H1 (cell line): ENCODE measurements at places on chromosomes 2 and 18.

- DNase-seq: no peak
These were observed 3.1 kb downstream of the GYPC start for GRCh38 chr2:126658905-126659561.

DNA sequence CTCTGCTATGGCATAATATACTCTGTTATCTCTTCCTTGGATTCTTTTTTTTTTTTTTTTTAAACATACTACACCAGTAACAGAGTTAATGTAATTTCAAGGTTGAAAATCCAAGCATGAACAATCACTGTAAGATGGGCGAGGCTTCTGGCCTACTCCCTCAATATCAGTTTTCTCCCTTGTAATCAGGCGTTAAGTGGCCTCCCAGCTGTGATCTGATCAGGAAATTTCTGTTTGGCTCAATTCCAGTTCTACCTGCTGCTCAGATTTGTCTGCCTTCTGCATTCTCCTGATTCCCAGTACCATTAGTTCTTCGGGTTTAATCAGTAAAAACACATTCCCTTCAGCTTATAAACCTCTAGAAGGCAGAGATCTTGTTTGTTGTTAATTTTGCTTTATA lies 18.6 kb downstream of the PRKD3 start:
- DNase-seq: no peak

DNA sequence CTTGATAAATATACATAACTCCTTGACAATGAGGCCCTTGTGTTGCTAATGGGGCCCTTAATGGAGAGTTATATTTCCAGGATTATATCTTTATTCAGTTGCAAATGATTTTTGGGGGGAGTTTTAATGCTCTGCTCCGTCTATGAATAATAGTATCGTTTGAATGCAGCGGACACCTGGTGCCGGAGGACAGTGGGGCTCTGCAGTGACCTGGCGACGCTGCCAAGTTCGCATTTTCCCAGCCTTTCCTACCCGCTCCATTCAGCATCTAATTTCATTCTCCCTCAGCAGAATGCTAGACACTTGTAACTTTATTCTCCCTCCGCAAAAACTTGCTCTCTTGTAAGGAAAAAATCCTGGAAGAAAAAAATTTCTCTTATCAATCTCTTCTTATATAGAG lies 257.6 kb upstream of the SALL3 start:
- no peak for DNase-seq

- no peak for DNase-seq
These were observed 39.5 kb upstream of the TACR1 start for GRCh38 chr2:75238670-75239330.

DNA sequence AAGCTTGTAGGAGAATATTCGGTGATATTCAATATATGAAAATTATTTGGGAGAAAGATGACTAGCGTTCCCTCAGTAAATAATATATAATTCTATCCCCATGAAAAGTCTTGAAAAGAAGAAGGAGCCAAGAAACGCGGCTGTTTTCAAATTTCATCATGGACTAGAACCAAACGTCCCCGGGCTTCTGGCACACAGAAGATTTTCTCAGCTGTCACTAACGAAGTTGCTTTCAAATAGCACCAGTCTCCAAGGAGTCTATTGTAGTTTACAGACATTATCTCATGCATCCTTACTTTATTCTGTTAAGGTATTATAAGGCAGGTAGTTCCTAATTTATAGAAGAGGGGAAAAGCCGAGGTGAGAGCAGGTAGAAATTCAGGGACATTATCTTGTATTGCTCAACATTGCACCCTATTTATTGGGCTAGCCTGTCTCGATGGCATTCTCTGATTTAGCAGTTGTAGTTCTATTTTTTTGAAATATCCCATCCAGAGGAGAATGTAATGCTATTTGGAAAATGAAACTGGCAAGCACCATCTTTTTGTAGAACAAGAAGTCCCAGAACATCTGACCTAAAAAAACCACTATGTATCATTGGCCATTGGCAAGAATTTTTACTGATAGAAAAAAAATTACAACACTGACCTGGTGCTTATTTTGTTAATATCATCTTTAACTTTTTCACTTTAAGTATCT lies 198.1 kb upstream of the RASGRP3 start:
- DNase-seq: no peak

DNA sequence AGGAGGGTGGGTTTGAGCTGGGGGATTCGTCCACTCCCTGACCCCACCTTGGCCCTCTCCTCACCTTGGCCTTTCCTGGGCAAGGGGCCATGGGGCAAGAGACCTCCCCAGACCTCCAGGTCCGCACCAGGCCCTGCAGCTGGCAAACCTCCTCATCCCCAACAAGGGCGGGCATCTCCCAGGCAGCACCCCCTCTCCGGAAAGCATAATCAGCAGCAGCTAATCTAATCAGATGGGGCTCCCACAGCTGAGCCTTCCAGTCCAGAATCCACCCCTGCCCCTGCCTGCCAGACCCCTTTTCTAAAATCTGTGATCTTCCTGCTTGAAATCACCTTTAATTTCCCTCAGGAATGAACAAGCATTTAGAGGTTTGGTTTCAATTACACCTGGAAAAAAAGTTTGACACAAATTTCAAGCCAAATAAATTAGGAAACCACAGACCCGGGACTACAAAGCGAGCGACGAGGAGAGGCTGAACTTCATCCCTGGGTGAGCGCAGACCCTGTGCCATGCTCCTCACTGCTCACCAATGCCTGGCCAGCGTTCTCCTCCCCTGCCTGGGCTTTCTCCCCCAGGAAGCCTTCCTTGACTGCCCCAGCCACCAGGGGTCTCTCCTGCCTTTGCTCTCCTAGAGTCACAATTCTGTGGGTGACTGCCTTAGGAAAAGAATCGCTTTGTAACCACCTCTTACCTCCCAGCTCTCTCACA lies 143.0 kb upstream of the MYCN start:
- DNase-seq: peak; percentile 76

- DNase-seq: no peak
These were observed 429.4 kb downstream of the ARHGAP15 start for GRCh38 chr2:143558665-143559064.

DNA sequence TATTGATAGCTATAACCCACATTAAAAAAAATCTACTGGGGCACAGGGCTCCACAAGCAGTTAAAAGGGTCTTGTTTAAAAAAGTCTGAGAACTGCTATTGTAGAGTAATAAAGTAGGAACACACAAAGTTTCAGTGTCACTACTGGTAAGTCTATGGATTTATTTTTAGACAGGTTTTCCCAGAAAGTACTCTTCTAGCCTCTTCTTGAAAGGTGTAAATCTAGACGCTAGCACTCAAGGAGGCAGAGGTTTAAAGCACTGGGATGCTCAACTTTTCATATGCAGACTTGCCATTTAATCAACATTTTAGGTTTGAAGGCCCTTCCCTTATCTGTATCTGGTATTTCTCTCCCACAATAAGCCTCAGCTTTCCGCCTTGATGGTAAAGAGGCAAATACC lies 33.4 kb downstream of the FBXO11 start:
- DNase-seq: no peak

DNA sequence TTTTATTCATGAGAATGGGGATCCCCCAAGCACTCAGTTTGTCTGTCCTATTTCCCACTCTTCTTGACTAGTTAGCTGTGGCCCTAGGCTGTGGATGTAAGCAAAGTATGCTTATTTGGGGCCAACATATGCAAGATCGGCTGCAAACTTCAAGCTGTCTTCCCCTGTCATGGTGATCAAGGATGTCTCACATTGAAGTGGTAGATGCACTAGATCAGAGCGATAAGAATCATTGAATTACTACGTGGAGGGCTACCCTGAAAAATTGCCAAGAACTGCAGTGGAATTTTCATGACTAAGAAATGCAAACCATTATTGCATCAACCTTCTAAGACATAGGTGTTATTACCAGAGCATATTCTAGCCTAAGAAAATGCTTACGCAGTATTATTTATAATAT lies 527.4 kb downstream of the RNF144A start:
- no peak for DNase-seq

GRCh38 chr2:199946196-199946595 lies 9.1 kb downstream of the TYW5 start:
- no peak for DNase-seq

GRCh38 chr2:43142921-43143438 lies 83.4 kb downstream of the ZFP36L2 start:
- no peak for DNase-seq

GRCh38 chr2:118609138-118609537 lies 238.3 kb downstream of the EN1 start:
- no peak for DNase-seq

GRCh38 chr18:32812342-32812741 lies 39.5 kb upstream of the KLHL14 start:
- DNase-seq: no peak

DNA sequence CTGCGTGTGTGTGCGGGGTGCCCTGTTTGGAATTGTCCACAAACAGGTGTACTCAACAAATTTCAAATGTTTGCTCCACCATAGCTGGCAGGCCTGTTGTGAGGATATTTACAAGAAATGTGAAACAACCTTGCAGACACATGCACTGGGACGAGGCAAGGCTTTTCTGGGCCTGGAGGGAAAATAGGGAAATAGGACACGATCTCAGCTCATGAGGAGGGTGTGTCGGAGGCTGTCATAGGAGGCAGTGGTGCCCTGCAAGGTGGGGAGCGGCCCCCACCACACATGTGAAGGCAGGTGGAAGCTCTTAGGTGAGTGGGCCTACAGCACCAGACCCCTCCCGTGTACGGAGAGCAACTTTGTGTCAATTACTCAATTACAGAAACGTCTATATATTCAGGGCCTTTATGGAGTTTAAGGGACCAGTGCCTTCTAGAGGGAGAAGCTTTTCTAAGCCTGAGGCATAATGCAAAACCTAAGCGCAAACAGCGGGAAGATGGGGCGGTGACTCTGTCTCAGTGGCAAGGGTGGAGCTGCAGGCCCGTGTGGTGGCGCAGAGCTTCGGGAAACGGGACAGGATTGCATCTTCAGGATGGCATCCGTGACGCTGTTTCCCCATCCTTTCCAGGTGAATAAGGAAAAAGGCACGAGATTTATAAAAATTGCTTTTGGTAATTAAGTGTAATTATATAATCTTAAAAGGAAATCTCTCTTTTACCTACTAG lies 48.0 kb downstream of the RNF144A start:
- DNase-seq: no peak

DNA sequence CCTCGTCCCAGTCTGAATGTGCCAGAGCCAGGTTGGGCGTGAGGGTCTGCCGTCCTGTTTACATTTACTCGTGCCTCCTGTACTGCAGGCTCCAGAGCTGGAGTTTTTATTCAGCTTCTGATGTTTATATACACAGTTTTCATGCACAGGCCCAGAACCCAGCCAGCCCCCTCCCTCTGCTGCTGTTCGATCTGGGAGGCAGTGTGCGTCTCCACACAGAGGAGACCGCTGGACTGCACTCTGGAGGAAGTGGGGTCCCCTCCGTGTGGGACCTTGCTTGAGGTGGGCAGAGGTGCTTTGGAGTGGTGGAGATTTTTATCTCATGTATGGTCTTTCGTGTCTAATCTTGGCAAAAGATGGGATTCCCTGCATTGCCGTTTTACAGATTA lies 90.6 kb downstream of the GLI2 start:
- DNase-seq: no peak

DNA sequence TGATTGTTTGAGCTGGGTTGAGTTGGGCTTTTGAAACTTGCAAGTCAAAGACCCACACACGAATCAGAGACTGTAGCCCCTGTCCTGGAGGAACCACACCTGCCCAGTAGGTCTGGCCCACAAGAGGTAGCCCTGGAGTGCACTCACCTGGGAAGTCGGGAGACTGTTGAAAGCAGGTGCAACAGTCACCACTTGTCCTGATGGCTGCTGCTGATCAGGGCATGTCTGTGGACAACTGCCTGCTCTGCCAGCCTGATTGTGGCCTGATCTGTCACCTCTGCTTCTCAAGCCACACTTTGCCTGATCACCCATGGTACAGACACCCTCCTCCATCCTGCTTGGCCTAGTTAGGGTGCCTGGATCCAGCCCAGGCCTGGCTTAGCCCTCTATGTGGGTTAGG lies 105.0 kb upstream of the HAAO start:
- no peak for DNase-seq

DNA sequence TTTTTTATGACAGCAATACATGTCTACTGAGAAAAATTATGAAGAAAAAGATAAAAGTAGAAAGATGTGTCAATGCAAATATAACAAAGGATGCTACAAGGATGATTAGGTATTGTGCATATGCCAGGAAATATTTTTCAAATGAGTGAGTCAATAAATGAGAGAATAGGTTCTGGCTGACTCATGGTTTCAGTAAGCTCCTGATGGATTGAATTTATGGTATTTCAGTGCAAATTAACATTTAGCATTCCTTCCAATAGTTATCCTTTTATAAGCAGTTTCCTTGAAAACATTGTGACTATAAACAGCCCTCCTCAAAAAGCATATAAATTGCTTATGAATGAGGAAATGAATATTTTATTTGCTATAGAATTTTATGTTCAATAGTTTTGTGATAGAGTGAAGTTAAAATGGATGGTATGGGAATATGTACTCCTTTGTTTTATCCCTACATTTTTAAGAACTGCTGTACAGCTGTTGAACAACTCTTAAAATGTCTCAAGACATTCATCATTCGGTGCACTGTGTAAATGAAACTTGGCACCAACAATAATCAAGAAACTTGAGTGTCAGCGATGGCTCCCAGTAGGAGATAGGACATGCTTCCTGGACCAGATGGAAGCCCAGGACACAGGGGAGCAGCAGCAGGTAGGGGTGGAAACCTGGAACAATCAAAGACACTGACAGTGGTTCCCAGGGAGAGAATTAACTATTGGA lies 144.7 kb downstream of the PMAIP1 start:
- DNase-seq: no peak

DNA sequence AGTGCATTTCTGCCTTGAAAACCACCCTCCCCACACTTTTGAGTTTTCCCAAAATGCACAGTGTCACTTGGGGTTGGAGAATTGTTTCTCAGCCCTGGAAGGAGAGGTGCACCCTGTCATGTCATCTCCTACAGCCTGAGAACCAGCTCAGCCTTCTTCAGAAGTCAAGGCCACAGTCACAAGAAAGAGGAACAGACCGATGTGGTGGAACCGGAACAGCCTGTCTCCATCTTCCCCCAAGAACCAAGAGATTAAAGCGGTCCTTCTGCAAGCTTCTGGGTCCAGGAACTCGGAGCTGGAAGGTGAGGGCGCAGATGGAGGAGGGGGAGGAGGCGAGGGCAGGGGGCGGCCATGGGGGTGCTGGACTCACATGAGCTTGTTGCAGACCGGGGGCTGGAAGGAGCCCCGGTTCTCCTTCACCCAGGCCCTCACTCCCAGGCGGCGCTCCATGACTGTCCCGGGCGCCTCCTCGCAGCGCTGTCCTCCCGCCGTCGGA lies 248 bp downstream of the HAAO start:
- no peak for DNase-seq

GRCh38 chr2:106339132-106339531 lies 129.1 kb downstream of the RGPD3 start:
- no peak for DNase-seq

- DNase-seq: no peak
These were observed 50.7 kb upstream of the APCDD1 start for GRCh38 chr18:10403708-10404107.
